ENCODE measurements at places on chromosomes 7 and 10. TPM values are rescaled to one million over a fixed set of nuclear protein-coding genes. Genes with fewer than 3 reads are reported as not detected.

CYP3A4 gene
- not detected for total RNA-seq

LIPM gene
- not detected for total RNA-seq

DNA sequence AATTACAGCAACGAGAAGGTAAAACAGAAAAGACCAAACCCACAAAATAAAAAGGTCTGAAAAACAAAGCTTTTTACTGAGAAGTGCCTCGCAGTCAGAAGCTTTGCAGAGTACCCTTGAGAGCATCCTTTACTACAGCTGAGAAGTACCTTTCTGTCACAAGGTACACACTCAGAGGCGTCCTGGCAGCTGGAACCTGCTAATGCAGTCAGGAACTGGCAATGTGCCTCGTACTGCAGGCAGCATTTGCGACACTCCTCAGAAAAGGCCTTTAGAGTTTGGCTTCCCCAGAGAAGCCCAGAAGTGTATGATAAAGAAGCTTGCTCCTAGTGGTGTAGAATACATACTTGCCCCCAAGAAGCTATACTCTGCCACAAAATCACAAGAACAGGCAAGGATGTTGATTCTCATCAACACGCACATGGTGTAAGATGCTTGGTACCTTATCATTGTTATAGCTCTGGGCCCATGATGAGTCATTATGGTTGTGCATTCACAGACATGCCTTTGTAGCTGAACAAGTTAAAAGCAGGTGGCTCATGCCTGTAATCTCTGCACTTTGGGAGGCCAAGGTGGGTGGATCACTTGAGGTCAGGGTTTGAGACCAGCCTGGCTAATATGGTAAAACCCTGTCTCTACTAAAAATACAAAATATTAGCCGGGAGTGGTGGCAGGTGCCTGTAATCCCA, 2.0 kb upstream of the GTPBP4 start:
- peak overlapping the region; percentile 93 for H3K4me3 ChIP-seq
- peaks cover 36% of the 10 kb centered on the region for H3K4me1 ChIP-seq
- DNase-seq, result no peak
- no peak overlapping the region for H3K27ac ChIP-seq
- H3K27me3 ChIP-seq, result no peaks in the 10 kb centered on the region

GRCh38 chr7:115840702-115841101, 189.9 kb downstream of the TFEC start:
- H3K27me3 ChIP-seq, result peaks cover 2% of the 10 kb centered on the region
- no peak overlapping the region for H3K4me3 ChIP-seq
- H3K27ac ChIP-seq, result no peak overlapping the region

DNA sequence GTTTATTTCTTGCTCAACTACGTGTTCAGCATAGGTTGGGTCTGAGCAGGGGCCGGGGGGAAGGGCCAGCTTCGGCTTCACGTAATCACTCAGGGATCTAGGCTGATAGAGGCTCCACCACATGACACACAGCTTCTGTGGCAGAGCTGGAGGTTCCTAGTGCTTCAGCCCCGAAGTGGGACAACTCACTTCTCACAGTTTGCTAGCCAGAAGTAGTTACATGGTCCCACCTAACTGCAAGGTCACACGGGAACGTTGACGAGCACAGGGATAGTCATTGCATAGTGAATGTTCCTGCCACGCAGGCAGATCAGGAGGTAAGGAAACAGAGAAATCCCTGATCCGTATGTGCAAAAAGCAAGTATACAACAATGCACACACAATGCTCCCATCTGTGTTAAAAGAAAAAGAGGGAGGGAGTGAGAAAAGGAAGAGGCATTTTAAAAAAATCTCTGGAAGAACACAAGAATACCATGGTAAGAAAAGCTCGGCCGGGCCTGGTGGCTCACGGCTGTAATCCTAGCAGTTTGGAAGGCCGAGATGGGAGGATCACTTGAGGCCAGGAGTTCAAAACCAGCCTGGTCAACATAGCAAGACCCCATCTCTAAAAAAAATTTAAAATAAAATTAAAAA, 16.9 kb downstream of the SMURF1 start:
- H3K27me3 ChIP-seq, result no peaks in the 10 kb centered on the region
- H3K4me3 ChIP-seq, result no peak overlapping the region
- no peak overlapping the region for H3K27ac ChIP-seq
- peaks cover 31% of the 10 kb centered on the region for H3K4me1 ChIP-seq

- peaks cover 6% of the 10 kb centered on the region for H3K4me1 ChIP-seq
- no peak overlapping the region for H3K4me3 ChIP-seq
- DNase-seq, result no peak
- H3K27ac ChIP-seq, result no peak overlapping the region
- H3K27me3 ChIP-seq, result no peaks in the 10 kb centered on the region
- no peaks in the 10 kb centered on the region for H3K36me3 ChIP-seq
Observed at GRCh38 chr10:70368774-70369482, 13.5 kb downstream of the LRRC20 start.

GRCh38 chr7:40197527-40197926, 62.7 kb downstream of the SUGCT start:
- H3K4me3 ChIP-seq, result no peak overlapping the region
- no peaks in the 10 kb centered on the region for H3K36me3 ChIP-seq
- no peak overlapping the region for H3K27ac ChIP-seq
- no peak for DNase-seq
- H3K4me1 ChIP-seq, result no peaks in the 10 kb centered on the region

- DNase-seq, result no peak
- H3K27me3 ChIP-seq, result no peaks in the 10 kb centered on the region
- peaks cover 22% of the 10 kb centered on the region for H3K4me1 ChIP-seq
- H3K27ac ChIP-seq, result no peak overlapping the region
- H3K4me3 ChIP-seq, result no peak overlapping the region
Observed at GRCh38 chr10:128096486-128097199, 29.6 kb downstream of the MKI67 start.

DNA sequence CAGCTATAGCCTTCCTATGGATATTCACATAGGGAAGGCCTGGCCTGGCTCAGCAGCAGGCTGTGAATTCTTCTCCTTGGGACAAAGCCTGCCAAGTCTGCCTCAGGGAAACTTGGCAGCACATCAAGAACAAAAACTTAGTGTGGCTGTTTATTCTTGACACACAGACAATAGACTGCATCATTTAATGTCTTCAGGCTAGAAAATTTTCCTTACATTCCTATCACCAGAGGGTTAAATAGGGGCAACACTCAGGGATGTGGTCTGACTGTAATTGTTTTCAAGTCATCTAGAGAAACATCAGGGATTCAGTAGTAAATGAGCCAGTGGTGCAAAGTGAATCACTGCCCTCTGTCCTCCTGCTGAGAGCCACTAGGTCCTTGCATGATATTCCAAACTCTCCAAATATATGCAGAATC, 137.3 kb downstream of the SEMA3C start:
- no peak overlapping the region for H3K4me3 ChIP-seq
- DNase-seq, result no peak
- H3K4me1 ChIP-seq, result no peaks in the 10 kb centered on the region
- H3K27me3 ChIP-seq, result no peaks in the 10 kb centered on the region
- no peaks in the 10 kb centered on the region for H3K36me3 ChIP-seq
- H3K27ac ChIP-seq, result no peak overlapping the region

ZCWPW1 gene
- 3.0 TPM for total RNA-seq

DNA sequence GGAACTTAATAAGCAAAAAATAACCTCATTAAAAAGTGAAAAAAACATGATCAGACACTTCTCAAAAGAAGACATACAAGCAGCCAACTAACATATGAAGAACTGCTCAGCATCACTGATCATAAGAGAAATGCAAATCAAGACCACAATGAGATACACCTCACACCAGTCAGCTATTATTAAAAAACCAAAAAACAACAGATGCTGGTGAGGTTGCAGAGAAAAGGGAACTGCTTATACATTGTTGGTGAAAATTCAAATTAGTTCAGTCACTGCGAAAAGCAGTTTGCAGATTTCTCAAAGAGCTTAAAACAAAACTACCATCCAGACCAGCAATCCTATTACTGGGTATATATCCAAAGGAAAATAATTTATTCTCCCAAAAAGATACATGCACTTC, 513.3 kb downstream of the MDFIC start:
- H3K36me3 ChIP-seq, result no peaks in the 10 kb centered on the region
- DNase-seq, result no peak

GRCh38 chr7:105779856-105780780, 96.3 kb downstream of the ATXN7L1 start:
- no peak overlapping the region for H3K27ac ChIP-seq
- peaks cover 12% of the 10 kb centered on the region for H3K4me1 ChIP-seq
- H3K27me3 ChIP-seq, result no peaks in the 10 kb centered on the region
- no peak overlapping the region for H3K4me3 ChIP-seq
- no peak for DNase-seq

UROS gene
- total RNA-seq, result 37.3 TPM

AKR1D1 gene
- not detected for total RNA-seq

ARF5 gene
- total RNA-seq, result 115 TPM

DNA sequence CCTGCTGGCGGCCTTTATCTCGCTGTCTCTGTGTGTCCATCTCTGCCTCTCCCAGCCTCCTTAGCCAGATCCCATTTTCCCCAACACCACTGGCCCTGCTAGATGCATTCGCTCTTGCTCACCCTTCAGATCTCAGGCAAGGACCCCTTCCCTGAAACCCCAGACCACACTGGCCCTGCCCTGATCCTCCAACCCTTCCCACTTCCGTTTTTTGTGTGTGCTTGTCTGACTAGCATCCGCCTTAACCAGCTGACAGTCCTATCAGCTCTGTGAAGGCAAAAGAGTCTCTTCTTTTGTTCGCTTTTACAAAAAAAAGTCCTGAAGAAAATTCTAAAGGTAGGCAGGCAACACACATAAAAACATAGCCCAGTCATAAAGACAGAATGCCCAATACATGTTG, 28.7 kb downstream of the CHST15 start:
- DNase-seq, result no peak
- no peaks in the 10 kb centered on the region for H3K36me3 ChIP-seq
- H3K27me3 ChIP-seq, result peaks cover 2% of the 10 kb centered on the region

- no peak for DNase-seq
- H3K36me3 ChIP-seq, result no peaks in the 10 kb centered on the region
- no peak overlapping the region for H3K4me3 ChIP-seq
- no peak overlapping the region for H3K27ac ChIP-seq
Observed at GRCh38 chr10:113613977-113614690, 49.7 kb downstream of the NRAP start.

DNA sequence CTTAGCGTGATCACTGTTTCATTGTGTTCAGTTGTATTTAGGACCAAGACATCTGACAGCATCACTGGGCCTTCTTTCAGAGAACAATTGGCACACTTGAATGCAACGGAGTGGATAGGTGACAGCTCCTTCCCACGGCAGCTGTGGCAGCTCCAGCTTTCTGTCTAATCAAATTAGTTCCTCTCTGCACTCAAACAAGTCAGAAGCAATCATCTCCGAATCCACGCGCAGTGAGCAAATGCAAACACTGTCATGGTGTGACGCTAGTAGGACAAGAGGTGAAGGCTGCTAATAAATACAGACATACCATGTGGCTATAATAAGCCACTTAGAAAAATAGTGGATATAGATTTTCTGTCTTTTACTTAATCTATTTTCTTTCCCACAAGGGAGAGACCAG, 542.4 kb downstream of the ACTR3B start:
- no peak for DNase-seq
- H3K4me1 ChIP-seq, result no peaks in the 10 kb centered on the region
- H3K36me3 ChIP-seq, result no peaks in the 10 kb centered on the region
- no peak overlapping the region for H3K4me3 ChIP-seq
- H3K27me3 ChIP-seq, result no peaks in the 10 kb centered on the region

DENND2A gene
- not detected for total RNA-seq

LARP4B gene
- 88.2 TPM for total RNA-seq

GRCh38 chr7:15199482-15199881, 296.9 kb upstream of the DGKB start:
- H3K36me3 ChIP-seq, result no peaks in the 10 kb centered on the region
- no peak overlapping the region for H3K27ac ChIP-seq
- H3K4me1 ChIP-seq, result no peaks in the 10 kb centered on the region
- no peak for DNase-seq
- no peak overlapping the region for H3K4me3 ChIP-seq

DNA sequence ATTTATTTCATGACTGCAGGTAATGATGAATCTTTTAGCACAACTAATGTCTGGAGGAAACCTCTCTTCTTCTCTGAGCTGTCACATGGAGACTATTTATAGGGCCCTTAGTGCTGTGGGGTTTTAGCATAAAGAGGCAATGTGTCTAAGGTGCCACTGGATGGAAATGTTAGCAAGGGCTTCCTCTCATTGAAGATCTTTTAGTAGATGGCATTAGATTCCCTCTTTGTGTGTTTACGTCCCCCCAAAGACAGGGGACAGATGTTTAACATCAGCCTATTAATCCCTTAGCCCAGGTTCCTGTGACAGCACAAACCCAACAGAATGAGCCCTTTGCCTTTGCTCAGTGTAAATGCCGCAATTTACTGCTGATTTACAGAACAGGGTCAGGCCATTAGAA, 208.6 kb downstream of the SKAP2 start:
- no peak overlapping the region for H3K27ac ChIP-seq
- H3K4me3 ChIP-seq, result no peak overlapping the region
- peaks cover 8% of the 10 kb centered on the region for H3K27me3 ChIP-seq
- H3K36me3 ChIP-seq, result no peaks in the 10 kb centered on the region
- DNase-seq, result no peak
- no peaks in the 10 kb centered on the region for H3K4me1 ChIP-seq
